GM06990 (cell line): ENCODE measurements at places on chromosomes 7 and 10.
A peak's percentile ranks its signal among the peaks of the same experiment; 100 is the strongest.

DNA sequence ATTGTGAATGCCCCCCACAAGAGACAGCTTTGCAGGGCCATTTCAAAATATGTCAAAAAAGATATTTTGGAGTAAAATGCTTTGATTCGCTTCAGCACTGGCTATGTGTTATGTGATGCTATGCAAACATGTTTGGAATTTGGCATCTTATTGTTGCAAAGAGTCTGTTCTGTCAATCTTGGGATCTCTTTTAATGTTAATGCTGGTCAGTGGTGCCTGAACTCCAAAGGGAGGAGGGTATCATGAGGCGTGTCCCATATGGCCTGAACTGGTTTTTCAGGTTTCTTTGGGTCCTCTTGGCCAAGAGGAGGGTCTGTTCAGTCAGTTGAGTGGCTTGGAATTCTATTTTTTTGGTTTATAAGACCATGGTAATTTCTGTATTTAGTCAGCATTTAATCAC is 81.4 kb downstream of the HECW1 start:
- no peak for DNase-seq

GRCh38 chr10:128016423-128017060 is 109.6 kb downstream of the PTPRE start:
- DNase-seq: no peak

DNA sequence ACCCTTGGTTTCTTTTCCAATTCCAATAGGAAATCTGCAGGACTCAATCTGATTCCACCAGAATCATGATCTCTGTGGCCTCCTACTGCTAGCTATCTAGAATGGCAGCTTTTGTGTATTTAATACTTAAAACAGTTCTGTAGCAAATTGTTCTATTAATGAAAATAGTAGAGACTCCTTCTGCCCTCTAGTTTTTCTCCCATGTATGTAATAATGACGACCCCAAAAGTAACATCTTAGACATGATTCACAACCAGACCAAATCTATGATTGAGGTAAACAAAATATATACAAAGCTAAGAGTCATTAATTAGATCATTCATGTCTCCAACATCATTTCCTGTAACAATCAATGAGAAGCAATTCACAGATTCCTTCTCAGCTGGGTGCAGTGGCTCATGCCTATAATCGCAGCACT is 259.1 kb upstream of the MKLN1 start:
- DNase-seq: no peak

GRCh38 chr7:117479225-117480054 is at the start of gene CFTR:
Gene CFTR (plus strand): TSS chr7:117480025. CDS start chr7:117480095, 70 bp downstream.
- no peak for DNase-seq

DNA sequence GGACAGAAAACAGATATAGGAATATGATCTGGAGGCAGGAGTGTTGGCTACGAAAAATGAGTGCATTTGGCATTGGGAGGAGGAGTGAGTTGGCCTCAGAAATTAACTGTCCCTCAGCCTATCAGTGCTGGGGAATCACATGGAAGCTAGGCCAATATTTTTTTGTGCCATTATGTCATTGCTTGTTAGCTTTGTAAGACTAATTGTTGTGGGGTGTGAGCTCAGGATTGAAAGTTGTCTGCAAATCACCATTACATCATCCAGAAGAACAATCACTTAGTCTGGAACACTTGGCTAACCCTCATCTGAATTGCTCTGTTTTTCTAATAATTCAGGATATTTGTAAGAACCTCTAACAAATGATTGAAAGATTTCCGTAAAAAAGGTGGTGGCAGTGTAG is 45.2 kb upstream of the SEMA3D start:
- no peak for DNase-seq

- no peak for DNase-seq
These were observed 19.6 kb upstream of the CDCA7L start for GRCh38 chr7:21965291-21965690.

- peak; percentile 16 for DNase-seq
These were observed 81.9 kb downstream of the BUB3 start for GRCh38 chr10:123236126-123236525.

- no peak for DNase-seq
These were observed 191.1 kb upstream of the TCF7L2 start for GRCh38 chr10:112758961-112759360.

GRCh38 chr7:100157334-100158228 is 942 bp downstream of the TRAPPC14 start:
- no peak for DNase-seq

- DNase-seq: no peak
These were observed 34.5 kb downstream of the ATXN7L1 start for GRCh38 chr7:105841866-105842265.
